SJSA1 (cell line): ENCODE measurements at places on chromosomes 3 and 15. TPM values are rescaled to one million over a fixed set of nuclear protein-coding genes. Genes with fewer than 3 reads are reported as not detected.

DNA sequence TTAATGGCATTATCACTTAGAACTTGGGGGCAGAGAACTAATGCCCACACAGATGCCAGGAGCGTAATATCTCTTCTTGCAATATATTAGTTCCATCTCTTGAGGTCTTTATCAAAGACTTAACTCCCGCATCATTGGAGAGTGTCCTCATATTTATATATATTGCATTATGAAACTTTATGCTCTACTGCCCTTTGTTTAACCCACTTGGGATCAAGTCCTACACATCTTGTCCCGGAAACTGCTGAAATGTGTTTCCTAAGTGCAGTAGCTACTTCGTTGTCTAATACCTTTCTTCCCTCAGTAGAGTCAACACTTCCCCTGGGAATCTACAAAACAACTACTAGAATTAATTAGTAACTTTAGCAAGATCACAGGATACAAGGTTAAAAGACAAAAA, 1029.2 kb downstream of the OTOL1 start:
- no peak for DNase-seq

Gene TMIE
- total RNA-seq, result not detected in 2 replicates

- no peak for DNase-seq
These were observed 16.0 kb downstream of the GOLGA8S start for GRCh38 chr15:23370578-23370977.

DNA sequence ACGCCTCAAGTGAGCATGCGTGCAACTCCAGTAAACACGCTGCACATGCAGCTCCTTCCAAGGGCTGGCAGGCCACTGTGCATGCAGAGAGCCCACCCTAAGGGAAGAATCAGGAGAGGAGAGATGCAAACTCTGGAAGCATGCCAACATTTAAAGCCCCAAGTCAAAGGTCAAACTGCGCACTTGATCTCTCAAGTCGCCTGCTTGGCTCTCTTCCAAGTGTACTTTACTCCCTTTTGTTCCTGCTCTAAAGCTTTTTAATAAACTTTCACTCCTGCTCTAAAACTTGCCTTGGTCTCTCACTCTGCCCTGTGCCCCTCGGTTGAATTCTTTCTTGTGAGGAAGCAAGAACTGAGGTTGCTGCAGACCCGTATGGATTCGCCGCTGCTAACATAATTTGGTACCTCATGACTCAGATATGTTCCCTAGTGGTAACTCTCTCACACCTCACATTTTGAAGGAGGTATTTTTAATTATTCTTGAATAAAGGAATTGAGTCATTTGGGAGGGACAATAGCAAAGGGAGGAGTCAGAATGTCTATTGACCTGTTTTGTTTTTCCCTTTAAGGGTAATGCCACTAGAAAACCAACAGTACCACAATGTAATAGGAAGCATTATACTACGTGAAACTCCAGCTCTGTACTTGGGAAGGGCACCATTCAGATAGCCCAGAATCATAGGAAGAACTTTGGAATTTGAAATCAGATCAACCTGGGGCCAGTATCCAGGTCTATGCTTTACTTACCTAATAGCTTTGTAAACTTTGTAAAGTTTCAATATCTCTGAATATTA, 19.6 kb upstream of the DGKG start:
- DNase-seq, result no peak

GRCh38 chr15:76185716-76186115, 125.6 kb downstream of the ETFA start:
- DNase-seq, result peak; percentile 49

DNA sequence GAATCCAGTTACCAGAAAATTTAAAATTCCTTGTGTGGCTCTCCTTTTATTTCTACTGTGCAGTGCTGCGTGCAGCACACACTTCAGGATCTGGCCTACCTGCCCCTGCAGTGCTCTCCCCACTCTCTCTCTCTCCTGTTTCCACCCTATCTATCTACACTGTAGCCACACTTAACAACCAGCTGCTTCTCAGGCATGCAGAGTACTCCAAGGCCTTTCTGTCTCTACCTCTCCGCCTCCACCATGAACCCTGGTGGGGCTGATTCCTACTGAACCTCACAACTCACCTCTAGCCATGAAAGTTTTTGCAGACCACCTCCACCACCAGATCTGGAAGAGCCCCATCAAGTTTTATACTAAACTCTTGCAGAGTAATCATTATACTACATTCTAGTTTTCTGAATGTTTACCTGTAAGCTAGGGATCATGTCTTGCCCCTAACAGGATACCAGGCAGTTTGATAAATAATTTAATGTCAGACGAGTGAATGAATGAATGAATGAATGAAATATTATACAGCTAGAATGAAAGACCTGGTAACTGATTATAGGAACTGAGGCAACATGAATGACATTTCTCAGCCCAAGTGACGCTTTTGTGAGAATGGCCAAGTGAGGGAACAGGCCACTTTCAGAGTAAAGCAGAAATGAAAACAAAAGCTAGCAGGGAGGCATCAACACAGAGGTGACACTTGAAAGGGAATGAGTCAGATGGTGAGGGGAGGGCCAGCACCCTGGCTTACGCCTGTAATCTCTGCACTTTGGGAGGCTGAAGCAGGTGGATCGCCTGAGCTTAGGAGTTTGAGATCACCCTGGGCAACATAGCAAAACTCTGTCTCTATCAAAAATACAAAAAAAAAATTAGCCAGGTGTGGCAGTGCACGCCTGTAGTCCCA, 363.5 kb downstream of the FOXP1 start:
- DNase-seq, result no peak

DNA sequence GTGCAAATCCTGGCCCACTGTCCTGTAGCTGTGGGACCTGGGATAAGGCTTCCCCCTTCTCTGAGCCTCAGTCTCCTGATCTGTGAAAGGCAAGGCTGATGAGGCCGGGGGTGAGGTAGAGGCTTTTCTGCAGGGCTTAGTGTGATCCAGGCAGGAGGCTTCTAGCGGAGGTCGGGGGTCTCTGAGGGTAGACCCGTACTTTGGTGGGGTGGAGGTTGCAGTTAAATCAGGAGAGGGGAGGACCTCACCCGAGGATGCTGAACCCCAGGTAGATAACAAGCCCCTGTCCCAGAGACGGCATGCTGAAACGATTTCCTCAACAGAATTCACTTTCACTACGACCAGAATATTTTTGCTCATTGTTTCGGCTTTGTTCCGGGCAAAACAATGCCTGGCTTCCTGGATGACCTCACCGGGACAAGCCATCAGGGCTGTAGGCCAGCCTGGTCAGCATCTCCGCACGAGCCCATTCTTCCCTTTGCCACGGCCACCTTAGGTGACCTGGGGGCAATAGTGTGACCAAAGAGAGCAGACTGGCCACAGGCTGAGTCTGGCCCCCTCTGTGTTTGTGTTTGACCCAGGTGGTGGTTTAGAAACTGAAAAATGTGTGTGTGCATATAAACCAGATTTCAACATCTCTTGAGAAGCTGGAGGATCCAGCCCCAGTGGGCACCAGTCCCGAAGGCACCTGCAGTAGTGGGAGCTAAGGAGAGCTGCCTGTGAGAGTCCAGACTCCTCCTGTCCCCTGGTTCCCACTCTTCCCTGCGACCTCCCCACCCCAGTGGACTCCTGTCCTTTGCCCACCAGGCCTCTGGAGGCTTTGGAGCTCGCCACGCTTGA, 33.0 kb downstream of the SLC6A6 start:
- DNase-seq, result peak; percentile 38

DNA sequence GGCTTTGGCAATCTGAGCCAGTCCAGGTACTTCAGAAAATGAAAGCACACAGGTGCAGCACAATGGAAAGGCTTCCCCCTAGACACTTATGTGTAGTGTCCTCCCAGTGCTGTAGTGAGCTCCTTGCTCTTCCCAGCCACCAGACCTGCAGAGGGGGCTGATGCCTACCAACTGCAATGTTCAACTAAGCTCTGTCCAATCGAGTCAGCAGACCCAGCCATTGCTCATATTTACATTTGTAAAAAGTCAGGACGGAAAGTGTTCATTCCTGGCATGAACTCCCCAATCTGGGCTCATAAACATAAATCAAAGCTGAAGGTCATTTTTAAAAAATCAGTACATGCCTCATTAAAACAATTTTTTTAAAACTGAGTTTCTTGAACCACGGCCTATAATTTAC, 73.0 kb downstream of the FOXP1 start:
- peak; percentile 21 for DNase-seq

- no peak for DNase-seq
These were observed 14.2 kb downstream of the ZNF80 start for GRCh38 chr3:114223143-114223542.

DNA sequence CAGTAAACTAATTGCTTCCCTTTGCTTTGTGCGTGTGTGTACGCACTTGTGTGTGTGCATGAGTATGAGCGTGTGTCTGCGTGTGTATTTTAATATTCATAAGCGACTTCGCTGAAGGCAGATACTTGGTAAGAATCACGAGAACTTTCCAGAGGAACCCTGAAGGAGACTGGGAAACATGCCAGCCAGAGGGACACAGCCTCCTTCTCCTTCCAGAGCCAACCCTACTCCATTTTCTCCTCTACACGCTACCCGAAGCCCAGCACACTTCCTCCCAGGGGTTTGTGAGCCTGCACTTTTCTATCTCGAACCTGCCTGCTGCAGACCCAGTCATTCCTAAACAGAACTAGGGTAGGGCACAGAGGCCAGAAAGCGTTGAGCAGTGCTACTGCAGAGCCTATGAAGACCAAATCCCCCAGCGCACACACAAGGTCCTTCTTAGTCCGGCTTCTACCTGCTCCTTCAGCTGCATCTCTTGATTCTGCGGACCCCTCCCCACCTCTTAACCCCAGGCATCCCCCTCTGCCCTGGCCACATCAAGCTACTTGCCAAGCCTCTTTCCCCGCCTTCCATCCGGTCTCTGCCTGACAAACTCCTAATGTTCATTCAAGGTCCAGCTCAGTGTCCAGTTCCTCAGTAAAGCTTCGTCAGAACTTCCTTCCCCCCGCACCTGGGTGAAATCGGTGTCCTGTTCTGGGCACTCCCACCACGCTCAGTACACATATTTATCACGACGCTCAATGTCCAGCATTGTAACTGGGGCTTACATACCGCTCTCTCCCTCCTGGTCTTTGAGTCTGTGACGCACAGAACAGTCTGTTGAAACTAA, 191.8 kb downstream of the FAM43A start:
- DNase-seq, result no peak

DNA sequence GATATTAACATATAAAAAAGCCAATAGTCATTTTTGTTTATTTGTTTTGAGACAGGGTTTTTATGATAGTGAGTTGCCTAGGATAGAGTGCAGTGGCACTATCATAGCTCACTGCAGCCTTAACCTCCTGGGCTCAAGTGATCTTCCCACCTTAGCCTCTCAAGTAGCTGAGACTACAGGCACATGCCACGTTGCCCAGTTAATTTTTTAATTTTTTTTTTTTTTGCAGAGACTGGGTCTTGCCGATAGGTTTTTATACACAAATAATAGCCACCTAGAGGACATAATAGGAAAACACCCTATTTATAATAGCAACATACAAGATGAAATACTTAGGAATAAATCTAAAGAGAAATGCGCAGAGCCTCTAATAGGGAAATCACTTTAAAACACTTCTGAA, 13.3 kb downstream of the EIF3J start:
- DNase-seq, result no peak

DNA sequence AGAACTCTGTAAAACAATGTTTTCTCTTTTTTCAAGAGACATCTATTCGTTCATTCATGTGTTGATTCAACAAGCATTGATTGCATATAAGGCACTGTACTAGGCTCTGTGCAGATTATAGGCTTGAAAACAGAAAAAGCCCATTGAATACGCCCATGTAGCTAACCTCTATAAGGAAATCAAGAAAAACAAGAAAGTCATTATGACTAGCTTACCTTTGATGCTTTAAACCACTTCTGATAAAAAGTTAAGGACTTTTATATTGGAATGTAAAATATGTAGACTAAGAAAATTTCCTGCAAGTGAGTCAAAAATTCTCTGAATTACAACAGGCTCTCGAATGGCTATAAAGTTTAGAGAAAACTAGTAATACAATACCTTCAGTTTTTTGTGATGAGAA, 92.5 kb downstream of the BDH1 start:
- DNase-seq, result peak; percentile 35

DNA sequence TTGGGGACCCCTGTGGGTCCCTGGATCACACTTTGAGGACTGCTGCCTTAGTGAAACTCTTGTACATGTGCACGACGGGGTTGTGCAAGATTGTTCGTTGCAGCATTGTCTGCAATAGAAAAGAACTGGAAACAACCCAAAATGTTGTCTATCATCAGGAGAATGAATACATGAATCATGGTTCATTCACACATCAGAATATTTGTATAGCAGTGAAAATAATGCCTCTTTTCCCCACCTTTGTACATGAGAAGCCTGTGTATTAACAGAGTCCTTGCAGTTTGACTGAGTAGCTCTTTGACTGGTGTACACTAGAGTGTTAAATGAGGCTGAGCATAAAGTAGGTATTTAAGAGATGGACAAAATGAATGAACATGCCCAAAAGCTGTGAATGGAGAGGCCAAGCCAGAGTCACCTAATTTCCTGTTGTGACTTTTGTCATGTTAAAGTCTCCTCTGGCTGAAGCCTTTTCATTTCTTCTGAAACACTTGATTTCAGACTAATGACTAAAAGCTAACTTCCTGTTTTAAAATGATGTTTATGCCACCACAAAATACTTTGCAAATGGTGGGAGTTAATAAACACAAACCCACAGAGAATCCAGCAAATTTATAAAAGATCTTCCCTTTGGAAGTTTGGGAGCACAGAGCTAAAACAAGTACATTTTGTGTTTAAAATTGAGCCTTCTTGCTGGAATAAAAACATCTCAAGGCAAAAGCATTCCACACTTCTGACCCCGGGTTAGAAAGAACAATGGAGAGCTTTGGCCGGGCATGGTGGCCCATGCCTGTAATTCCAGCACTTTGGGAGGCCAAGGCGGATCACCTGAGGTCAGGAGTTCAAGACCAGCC, 20.6 kb upstream of the USP3 start:
- peak; percentile 61 for DNase-seq

DNA sequence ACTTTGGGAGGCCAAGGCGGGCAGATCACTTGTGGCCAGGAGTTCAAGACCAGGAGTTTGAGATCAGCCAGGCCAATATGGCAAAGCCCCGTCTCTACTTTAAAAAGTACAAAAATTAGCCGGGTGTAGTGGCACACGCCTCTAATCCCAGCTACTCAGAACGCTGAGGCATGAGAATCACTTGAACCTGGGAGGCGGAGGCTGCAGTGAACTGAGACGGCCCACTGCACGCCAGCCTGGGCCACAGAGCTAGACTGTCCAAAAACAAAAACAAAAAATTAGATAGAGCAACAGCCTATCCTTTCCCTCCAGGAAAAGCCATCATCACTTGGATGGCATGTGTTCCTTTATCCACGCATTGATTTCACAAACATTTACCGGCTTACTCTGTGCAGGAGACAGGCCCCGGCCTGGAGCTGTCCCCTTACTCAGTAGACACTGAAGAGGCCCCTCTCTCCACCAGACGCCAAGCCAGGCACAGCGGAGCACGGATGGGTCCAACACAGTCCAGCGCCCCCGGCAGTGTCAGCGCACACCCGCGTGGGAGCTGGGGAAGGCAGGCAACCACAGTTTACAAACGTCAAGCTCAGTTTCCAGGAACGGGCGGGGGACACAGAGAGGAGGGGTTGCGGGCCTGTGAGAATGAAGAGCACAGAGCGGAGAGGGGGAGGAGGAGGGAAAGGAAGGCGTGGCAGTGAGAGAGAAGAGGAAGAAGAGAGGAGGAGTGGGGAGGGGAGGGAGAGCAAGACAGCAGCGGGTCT, 3.1 kb downstream of the GP5 start:
- DNase-seq, result no peak

- DNase-seq, result no peak
These were observed 1403.1 kb upstream of the ALCAM start for GRCh38 chr3:103963599-103963998.
